Gastroesophageal sphincter (tissue), 4 donors: ENCODE measurements at places on chromosomes 5 and 9. TPM values are rescaled to one million over a fixed set of nuclear protein-coding genes. Genes with fewer than 3 reads are reported as not detected.

Gene TEX48
- total RNA-seq, result not detected

Gene RORB
- total RNA-seq, result 0.45 TPM

Gene FOXI1
- total RNA-seq, result not detected

Gene SPOCK1
- total RNA-seq, result 50.7 TPM

Gene HTR4
- 1.0 TPM for total RNA-seq

Gene SLCO4C1
- not detected for total RNA-seq

Gene MTAP
- total RNA-seq, result 29.4 TPM

Gene ZNF474
- total RNA-seq, result 1.2 TPM

Gene TNFSF15
- total RNA-seq, result 0.16 TPM

Gene CAMK4
- 4.7 TPM for total RNA-seq

Gene TXNDC8
- not detected for total RNA-seq

Gene ALDH1B1
- total RNA-seq, result 177 TPM

Gene SPATA9
- not detected for total RNA-seq
